ENCODE measurements at places on chromosomes 11 and 22. TPM values are rescaled to one million over a fixed set of nuclear protein-coding genes. Genes with fewer than 3 reads are reported as not detected.

Gene SCGB2A2
- not detected for total RNA-seq

Gene MS4A4A
- 12.0 TPM for total RNA-seq

Gene PLEKHB1
- 1.3 TPM for total RNA-seq

Gene RTL10
- total RNA-seq, result 8.0 TPM

Gene POTEH
- total RNA-seq, result not detected

Gene DENND6B
- 1.2 TPM for total RNA-seq

Gene SEPTIN5
- 3.3 TPM for total RNA-seq

Gene RFPL3
- not detected for total RNA-seq

GRCh38 chr11:59011655-59012397, 72.5 kb downstream of the GLYATL1 start:
- H3K4me3 ChIP-seq, result no peak overlapping the region
- H3K4me1 ChIP-seq, result peaks cover 4% of the 10 kb centered on the region
- H3K27ac ChIP-seq, result no peak overlapping the region
- H3K27me3 ChIP-seq, result no peaks in the 10 kb centered on the region
- no peaks in the 10 kb centered on the region for H3K36me3 ChIP-seq

DNA sequence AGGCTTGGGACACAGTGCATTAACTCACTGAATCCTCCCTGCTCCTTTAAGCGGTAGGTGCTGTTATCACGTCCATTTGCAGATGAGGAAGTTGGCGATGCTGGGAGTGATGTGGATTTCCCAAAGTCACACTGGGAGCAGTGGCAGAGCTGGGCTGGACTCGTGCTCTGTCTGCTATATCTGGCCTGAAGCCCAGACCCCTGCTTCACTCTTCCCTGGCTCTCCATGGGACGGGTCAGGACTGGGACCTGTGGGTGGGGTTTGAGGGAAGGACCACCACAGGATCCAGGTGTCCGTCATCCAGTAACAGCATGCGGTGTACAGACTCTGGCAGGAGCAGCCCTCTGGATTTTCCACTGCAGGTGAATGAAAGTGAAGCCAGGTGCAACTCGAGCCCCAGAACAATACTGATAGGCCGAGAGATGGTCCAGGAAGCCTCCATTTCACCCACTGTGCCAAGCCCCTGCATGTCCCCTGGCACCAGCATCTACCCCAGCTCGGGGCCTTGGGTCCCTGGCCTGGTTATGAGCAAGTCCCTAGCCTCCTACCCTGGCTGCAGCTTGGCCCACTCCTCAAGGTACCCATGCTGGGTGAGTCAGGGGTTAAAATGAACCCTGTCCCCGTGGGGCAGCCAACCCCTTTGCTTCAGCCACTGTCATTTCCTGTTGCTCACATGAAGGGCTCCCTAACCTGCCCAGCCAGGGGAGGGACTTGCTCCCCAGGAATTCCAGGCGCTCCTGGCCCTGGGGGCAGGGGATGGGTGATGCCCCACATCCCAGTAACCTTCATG, 4.2 kb downstream of the USP2 start:
- DNase-seq, result no peak
- no peak overlapping the region for H3K4me3 ChIP-seq
- H3K27ac ChIP-seq, result no peak overlapping the region
- no peaks in the 10 kb centered on the region for H3K27me3 ChIP-seq
- H3K36me3 ChIP-seq, result no peaks in the 10 kb centered on the region

DNA sequence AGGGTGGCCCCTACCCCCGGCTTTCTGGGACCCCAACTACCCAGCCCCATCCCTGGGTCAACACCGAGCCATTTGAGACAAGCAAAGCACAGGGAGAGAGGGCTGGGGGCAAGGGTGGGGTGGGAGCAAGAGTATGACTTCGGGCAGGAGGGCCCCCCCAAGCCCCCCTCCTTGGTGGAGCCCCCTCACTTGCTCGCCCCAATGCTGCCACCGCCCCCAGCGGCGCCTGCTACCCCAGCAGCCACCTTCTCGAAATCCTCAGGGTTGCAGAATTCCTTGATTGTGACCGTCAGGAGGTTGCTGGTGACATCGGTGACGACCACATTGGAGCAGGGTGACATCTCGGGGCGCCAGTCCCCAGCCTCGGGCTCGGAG, 6.0 kb downstream of the CBX6 start:
- no peak overlapping the region for H3K4me3 ChIP-seq
- H3K27me3 ChIP-seq, result no peaks in the 10 kb centered on the region
- no peaks in the 10 kb centered on the region for H3K4me1 ChIP-seq

DNA sequence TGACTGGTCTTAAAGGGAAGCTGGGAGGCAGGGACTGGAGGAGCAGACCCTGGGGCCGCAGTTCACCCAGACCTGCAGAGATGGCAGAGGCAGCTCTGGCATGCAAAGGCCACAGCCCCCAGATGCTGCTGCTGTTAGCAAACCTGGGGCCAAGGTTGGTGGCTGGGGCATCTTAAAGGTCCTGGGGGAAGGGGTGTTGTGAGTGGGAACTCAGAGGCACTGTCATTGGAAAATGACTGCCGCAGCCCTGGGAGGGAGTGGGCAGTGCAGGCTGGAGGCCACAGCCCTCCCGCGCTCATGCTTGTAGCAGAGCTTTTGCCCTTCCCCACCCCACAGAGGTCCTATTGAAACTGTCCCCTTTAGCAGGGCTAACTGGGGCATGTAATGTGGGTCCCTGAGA, 111.8 kb downstream of the CTTN start:
- H3K27ac ChIP-seq, result no peak overlapping the region
- no peaks in the 10 kb centered on the region for H3K27me3 ChIP-seq
- H3K36me3 ChIP-seq, result no peaks in the 10 kb centered on the region

GRCh38 chr11:2517386-2518064, 72.7 kb downstream of the KCNQ1 start:
- H3K27ac ChIP-seq, result no peak overlapping the region
- no peaks in the 10 kb centered on the region for H3K27me3 ChIP-seq
- no peaks in the 10 kb centered on the region for H3K4me1 ChIP-seq
- H3K36me3 ChIP-seq, result no peaks in the 10 kb centered on the region
- H3K4me3 ChIP-seq, result no peak overlapping the region

DNA sequence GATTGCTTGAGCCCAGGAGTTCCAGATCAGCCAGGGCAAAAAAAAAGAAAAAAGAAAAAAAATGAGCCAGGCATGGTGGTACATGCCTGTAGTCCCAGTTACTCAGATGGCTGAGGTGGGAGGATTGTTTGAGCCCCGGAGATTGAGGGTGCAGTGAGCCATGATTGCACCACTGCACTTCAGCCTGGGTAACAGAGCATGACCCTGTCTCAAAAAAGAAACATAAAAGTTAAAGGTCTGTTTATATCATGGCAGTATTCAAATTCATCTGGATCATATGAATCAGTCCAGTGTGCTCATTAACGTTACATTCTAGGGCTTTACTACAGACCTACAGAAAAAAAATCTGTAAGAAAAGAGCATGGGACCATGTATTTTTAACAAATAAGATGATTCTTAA, 13.9 kb downstream of the HSD17B12 start:
- no peak for DNase-seq
- no peaks in the 10 kb centered on the region for H3K36me3 ChIP-seq
- no peak overlapping the region for H3K27ac ChIP-seq

- DNase-seq, result no peak
- H3K36me3 ChIP-seq, result no peaks in the 10 kb centered on the region
- H3K4me1 ChIP-seq, result peaks cover 5% of the 10 kb centered on the region
- no peaks in the 10 kb centered on the region for H3K27me3 ChIP-seq
Measured at GRCh38 chr11:16261836-16262644, 94.3 kb downstream of the SOX6 start.

- no peak overlapping the region for H3K4me3 ChIP-seq
- DNase-seq, result no peak
- no peak overlapping the region for H3K27ac ChIP-seq
- no peaks in the 10 kb centered on the region for H3K4me1 ChIP-seq
- no peaks in the 10 kb centered on the region for H3K36me3 ChIP-seq
Measured at GRCh38 chr11:118059246-118059940, 17.5 kb upstream of the TMPRSS4 start.

- H3K27me3 ChIP-seq, result peaks cover 5% of the 10 kb centered on the region
- no peak overlapping the region for H3K4me3 ChIP-seq
- no peak for DNase-seq
- no peaks in the 10 kb centered on the region for H3K4me1 ChIP-seq
- no peaks in the 10 kb centered on the region for H3K36me3 ChIP-seq
Measured at GRCh38 chr22:49480896-49481658, 346.6 kb downstream of the BRD1 start.

DNA sequence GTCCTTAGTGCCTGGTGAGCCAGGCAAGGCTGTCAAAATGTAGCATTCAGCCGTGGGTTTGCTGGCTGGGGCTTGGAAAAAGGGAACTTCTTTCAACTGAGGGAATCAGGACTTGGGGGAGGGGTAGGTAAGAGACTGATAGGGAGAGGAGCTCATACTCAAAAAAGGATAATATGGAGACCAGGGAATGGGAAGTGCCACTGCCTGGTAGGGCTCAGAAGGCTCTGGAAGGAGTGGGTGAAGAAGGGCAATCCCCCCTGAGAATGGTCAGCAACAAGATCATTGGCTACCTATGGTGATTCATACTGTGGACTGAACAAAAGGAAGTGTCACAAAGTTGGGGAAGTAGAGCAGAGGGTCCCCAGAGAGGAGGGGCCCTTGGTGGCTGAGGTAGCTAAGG, 1.9 kb downstream of the CNGA4 start:
- H3K4me3 ChIP-seq, result no peak overlapping the region
- H3K4me1 ChIP-seq, result no peaks in the 10 kb centered on the region
- DNase-seq, result no peak
- no peaks in the 10 kb centered on the region for H3K36me3 ChIP-seq
- no peak overlapping the region for H3K27ac ChIP-seq

DNA sequence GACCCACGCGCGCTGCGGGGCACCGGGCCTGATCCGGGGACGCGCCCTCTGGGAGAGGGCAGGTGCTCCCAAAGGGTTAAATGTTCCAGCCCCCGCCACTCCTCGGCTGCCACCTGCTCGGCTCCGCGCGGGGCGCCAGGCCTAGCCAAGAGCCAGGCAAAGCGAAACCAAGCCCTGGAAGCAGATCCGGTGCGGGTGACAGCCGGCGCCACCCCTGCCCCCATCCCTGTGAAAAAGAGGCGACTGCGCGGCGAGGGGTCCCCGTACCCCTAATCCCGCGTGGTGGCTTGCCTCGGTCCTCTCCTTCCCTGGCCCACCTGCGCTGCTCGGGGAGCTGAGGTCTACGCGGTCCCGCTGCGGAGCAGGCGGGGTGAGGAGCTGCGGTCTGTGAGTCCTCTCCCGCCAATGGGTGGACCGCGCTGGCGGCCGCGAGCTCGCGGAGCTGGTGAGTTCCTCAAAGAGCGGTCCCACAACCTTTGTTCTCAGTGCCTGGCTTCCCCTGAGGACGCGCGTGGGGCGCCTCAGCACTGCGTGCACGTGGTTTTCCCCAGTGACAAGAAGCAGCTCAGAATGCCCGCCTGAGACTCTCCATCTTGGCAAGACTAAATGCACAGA, at the start of gene ME3:
ME3 (minus strand) TSS at position 610 of the 615 bp plus-strand sequence.
- H3K4me1 ChIP-seq, result peaks cover 10% of the 10 kb centered on the region
- H3K27me3 ChIP-seq, result no peaks in the 10 kb centered on the region
- H3K27ac ChIP-seq, result peak within 1 kb of the TSS; percentile 91
- H3K4me3 ChIP-seq, result peak within 1 kb of the TSS; percentile 87

- H3K27ac ChIP-seq, result no peak overlapping the region
- peak overlapping the region; percentile 69 for H3K4me3 ChIP-seq
- H3K27me3 ChIP-seq, result no peaks in the 10 kb centered on the region
- DNase-seq, result no peak
- peaks cover 52% of the 10 kb centered on the region for H3K4me1 ChIP-seq
- H3K36me3 ChIP-seq, result no peaks in the 10 kb centered on the region
Measured at GRCh38 chr11:129280027-129280811, 88.1 kb upstream of the ARHGAP32 start.

DNA sequence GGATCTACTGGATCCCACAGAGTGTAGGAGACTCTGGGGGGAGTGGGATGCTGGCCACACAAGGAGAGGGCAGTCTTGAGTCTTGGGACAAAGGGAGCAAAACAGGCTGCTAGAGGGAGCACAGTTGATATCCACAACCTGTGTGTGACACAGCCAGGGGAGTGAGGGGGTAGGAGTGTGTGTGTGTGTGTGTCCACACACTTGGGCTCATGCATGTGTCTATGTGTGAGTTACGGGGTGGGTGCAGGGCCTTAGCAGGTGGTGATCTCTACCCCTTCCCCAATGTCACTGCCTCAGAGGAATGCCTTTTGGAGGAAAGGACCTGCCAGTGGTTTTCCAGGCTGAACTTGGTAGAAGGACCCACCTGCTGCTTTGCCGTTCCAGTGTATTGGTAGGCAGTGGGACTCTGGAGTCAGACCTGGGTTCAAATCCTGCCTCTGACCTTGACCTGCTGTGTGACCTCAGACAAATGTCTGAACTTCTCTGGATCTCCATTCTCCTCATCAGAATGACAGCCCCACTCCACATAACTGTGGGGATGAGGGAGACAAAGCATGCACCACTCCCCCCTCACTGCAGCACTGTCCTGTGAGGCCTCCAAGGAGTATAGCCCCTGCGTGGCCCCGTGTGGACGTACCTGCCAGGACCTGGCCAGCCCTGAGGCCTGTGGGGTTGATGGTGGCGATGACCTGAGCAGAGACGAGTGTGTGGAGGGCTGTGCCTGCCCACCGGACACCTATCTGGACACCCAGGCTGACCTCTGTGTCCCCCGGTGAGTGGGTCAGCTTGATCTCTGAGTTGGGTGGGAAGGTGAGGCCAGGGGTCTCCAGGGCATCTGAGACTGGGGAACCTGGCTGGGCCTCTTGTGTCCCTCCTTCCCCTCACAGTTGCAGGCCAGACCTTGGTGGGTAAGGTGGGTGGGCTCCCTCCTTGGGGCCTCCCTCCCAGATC, 27.4 kb downstream of the OTOG start:
- H3K4me1 ChIP-seq, result no peaks in the 10 kb centered on the region
- no peaks in the 10 kb centered on the region for H3K36me3 ChIP-seq
- no peak overlapping the region for H3K4me3 ChIP-seq
- no peak for DNase-seq
- no peak overlapping the region for H3K27ac ChIP-seq
- no peaks in the 10 kb centered on the region for H3K27me3 ChIP-seq

Data from liver (tissue), 10 donors.